ENCODE measurements at places on chromosomes 16 and 17. TPM values are rescaled to one million over a fixed set of nuclear protein-coding genes. Genes with fewer than 3 reads are reported as not detected.

GRCh38 chr16:5071341-5071680, 332 bp upstream of the ALG1 start:
- DNase-seq: no peak

- DNase-seq: no peak
These were observed 90.0 kb downstream of the SDR42E1 start for GRCh38 chr16:81921085-81921814.

- DNase-seq: no peak
These were observed 475.9 kb downstream of the GRIN2A start for GRCh38 chr16:9706217-9706836.

DNA sequence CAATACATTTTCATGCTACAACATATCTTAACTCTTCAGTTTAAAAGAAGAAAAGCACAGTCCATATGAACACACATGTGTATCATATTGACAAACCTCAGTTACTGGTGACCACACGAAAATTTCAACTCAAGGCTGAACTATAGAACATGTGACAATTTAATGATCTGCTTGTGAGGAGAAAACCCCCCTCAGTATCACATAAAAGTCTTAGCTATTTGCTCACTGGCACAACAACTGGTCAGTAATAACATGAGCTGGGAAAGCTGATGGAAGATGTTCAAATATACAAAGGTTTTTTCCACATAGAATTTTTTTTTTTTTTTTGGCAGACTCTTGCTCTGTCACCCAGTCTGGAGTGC, 19.5 kb downstream of the ZNF652 start:
- no peak for DNase-seq

- no peak for DNase-seq
These were observed 30.8 kb upstream of the RBBP6 start for GRCh38 chr16:24508614-24509013.

KRT20 gene
- not detected for total RNA-seq

DNA sequence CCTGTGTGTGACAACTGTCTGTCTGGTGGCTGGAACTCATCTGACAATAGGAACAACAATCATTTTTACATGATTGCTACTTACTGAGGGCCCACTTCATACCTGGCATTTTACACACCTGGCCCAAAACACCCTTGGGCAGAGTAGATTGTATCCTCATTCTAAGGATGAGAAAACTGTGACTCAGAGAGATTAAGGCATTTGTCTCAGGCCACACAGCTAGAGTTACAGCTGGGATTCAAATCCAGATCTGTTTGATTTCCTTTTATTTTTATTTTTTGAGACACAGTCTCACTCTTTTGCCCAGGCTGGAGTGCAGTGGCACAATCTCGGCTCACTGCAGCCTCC, 242.1 kb downstream of the XYLT1 start:
- DNase-seq: no peak

- DNase-seq: no peak
These were observed 57.1 kb downstream of the ENGASE start for GRCh38 chr17:79131701-79132100.

DNA sequence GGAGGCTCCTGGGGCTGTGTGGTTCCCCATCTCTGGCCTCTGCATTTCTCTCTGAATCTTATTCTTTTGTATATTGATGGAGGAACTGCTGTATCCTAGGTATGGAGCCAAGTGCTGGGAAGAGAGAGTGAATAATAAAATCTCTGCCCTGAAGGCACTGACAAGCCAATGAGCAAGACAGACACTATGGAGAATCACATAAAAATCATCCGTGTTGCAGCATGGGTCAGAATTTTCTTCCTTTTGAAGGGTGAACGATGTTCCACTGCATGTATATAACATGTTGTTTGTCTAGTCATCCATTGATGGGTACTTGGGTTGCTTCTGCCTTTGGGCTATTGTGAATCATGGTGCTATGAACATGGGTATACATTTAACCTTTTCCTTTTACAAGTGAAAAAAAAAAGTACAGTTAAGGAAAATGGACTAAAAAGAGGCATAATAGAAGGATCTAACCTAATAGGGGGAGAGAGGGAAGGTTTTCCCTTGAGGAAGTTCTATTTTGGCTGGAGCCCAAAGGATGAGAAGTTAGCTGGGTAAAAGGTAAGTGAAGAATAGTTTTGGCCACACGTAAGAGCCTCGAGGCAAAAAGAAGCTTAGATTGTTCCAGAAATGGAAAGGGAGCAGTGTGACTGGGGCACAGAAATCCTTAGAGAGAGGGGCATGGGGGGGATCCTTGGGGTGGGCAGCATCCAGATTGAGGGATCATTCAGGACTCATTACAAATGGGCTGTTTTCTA, 32.3 kb upstream of the GNA13 start:
- DNase-seq: no peak

C17orf50 gene
- total RNA-seq: not detected

DNA sequence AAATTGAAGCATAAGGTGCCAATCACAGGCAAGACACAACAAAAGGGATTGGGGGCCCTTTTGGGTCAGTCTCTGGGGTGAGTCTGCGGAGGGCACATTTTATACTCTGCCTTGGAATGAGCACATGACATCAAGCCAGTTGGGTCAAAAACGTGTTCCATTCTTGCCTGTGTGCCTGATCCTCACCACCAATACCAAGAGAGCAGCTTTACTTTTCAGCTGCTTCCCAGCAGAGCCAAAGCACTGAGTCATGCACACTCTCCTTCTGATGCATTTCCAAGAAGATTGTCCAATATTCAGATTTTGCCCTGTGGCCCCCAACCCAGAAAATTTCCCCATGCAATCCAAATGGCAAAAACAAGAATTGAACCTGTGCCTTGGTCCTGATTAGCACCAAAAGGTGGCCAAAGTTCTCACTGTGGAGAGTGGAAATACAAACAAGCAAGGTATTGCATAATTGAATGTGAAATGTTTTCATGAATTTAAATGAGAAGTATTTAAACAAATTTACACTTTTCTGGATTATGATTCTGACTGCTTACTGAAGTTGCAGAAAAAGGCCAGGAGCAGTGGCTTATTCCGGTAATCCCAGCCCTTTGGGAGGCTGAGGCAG, 217.8 kb upstream of the SOX9 start:
- no peak for DNase-seq

GRCh38 chr16:71923941-71924690, 28.8 kb downstream of the IST1 start:
- no peak for DNase-seq

DNA sequence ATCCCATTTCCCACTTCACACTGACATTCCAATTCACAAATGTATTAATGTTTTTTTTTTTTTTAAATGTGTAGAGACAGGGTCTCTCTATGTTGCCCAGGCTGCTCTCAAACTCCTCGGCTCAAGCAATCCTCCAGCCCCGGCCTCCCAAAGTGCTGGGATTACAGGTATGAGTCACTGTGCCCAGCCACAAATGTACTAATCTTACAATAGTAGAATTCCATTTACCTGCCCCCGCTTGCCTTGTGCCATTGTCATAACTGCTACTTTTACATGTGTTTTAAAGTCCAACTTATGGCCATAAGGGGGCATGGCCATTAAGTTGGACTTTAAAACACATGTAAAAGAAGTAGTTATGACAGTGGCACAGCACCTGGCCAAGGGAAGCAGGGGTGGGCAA, 4.6 kb downstream of the MMP28 start:
- no peak for DNase-seq

GRCh38 chr16:22340945-22341344, 33.5 kb downstream of the CDR2 start:
- no peak for DNase-seq

- DNase-seq: no peak
These were observed 8.7 kb downstream of the CCL17 start for GRCh38 chr16:57413301-57413730.

HBQ1 gene
- total RNA-seq: not detected

DNA sequence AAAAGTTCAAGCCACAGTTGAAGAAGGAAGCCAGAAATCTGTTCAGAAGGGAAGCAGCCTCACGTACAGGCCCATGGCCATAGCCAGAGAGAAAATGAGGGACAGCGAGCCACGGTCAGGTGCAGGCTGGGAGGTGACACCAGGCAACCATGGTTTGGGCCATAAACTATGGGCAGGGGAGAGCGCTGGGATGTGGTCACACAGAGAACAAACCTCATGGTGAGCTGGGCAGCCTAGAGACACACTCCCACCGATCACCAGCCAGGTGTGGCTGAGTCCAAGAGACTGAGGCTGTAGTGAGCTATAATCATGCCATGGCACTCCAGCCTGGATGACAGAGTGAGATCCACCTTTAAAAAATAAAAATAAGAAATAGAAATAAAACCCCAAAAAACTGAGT, 76.5 kb downstream of the NETO2 start:
- DNase-seq: no peak

GRCh38 chr17:27244491-27245223, 49.3 kb upstream of the WSB1 start:
- DNase-seq: peak; percentile 71

DNA sequence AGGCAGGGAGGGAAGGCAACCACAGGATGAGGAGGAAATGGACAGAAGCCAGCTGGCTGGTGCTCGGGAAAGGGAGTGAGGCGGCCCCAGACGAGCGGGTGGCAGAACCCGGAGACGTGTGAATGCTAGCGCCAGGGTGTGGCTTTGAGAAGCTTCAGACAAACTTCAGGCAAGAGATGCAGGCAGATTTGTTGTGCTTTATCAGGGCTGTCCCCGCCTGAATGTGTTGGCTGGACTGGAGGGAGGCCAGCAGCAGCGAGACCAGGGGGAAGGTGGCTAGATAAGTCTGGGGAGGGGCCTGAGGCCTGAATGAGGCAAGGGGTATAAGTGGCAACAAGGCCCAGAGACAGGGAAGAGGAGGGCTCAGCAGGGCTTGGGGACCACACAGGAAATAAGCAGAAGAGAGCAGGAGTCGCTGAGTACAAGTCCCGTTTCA, 22.0 kb downstream of the CAMKK1 start:
- no peak for DNase-seq

DNA sequence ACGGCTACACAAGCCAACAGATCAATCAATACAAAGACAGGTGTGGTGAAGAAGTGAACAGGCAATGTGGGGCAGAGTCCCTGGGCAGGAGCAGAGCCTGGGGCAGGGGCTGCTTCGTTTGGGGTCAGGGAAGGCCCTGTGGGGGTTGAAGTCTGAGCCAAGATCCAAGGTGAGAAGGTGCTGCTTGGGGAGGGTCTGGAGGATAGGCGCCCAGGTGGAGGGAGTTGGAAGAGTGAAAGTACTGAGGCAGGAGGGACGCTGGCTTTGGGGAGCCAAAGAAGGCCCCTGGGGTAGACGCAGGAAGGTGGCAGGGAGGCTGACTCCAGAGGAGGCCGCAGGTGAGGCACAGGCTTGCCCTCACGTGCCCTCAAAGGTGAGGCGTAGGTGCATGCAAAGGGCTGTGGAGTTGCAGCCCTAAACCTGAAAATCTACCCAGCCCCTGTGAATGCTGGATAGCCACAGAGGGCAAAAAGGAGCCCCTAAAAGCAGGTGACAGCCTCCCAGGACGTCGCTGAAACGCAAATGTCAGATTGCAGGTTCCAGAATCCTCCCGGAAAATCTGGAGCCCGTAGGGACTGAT, 33.3 kb downstream of the WFDC1 start:
- no peak for DNase-seq

- no peak for DNase-seq
These were observed 753.0 kb upstream of the GOT2 start for GRCh38 chr16:59487067-59487466.

- DNase-seq: no peak
These were observed 2.9 kb upstream of the GSDMB start for GRCh38 chr17:39921323-39921722.

SLFN13 gene
- 4.2 TPM for total RNA-seq

MFAP4 gene
- 38.8 TPM for total RNA-seq

DNA sequence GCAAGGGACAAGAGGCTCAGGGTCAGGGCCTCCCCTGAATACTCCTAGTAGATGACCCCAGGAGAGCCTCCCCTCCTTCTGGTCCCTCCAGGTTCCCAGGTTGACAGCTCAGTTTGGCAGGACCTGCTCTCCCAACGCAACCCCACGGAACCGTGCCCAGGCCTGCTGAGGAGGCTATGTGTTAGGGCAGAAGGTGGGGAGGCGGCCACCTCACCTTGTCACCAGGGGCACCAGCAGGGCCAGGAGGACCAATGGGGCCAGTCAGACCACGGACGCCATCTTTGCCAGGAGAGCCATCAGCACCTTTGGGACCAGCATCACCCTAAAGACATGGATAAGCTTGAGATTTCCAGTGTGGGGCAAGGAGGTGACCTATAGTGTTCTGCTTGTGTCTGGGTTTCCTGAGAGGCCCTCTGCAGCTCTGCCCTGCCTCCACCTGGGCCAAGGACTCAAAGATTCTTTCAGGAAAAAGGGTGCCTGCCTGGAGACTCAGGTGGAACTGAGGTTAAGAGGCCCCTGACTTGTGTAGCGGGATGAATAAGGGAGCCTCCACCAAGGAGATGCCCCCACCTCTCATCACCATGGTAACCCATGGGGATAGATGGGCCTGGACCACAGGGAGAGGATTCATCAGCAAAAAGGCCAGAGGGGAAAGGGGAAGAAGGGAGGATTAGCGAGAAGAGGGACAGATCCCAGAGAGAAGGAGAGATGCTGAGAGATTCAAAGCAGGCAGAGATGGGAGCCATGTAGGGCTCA, 10.7 kb downstream of the COL1A1 start:
- no peak for DNase-seq

- no peak for DNase-seq
These were observed 36.5 kb upstream of the PVALEF start for GRCh38 chr17:81128774-81129173.

- peak; percentile 50 for DNase-seq
These were observed at the start of gene RNF213 for GRCh38 chr17:80260791-80261158. RNF213 (plus strand) TSS chr17:80260852; CDS start chr17:80263682, 2,830 bp downstream.

- DNase-seq: no peak
These were observed 32.7 kb upstream of the AXIN2 start for GRCh38 chr17:65593855-65594845.

DNA sequence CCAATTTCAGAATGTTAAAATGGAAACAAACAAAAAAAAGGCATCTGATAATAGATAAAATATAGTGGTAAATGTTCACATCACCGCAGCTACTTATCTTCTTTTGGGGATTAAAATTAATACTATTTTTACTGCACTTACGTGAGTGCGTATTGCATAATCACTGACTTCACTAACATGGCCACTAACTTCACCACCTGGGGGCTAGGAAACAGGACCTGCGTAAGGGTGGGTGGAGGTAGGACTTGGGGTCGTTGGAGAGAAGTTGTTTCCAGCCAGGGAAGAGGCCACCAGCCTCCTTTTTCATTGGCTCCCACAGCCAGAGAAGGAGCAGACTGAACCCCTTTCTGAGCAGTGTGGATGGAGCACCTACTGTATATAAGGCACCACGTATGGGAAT, 166.4 kb downstream of the SALL1 start:
- no peak for DNase-seq

VAT1L gene
- total RNA-seq: 7.3 TPM

CTF1 gene
- 16.0 TPM for total RNA-seq

DNA sequence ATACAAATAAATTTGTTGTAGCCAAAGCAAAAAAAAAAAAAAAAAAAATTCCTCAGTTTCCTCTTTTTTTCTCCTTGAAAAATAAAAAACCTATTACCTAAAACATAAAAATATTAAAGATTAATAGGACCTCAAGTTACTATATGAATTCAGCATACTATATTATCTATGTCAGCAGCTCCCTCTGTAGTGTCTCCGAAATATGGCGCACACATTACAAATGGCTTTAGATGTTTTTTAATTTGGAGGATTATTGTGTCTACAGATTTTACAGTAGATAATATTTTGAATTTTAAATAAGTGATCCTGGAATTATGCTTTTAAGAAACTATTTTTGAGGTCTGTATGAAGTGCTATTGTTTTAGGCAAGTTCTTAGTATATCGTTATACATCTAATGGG, 94.4 kb downstream of the NLK start:
- no peak for DNase-seq

SCIMP gene
- 0.11 TPM for total RNA-seq

Data from heart right ventricle (tissue), 16 donors.